ENCODE measurements at places on chromosomes 12 and 14.

GRCh38 chr12:14239350-14239934, 126.0 kb upstream of the ATF7IP start:
- DNase-seq: no peak

- peak; percentile 77 for DNase-seq
Measured at GRCh38 chr12:4908684-4909409, 858 bp upstream of the KCNA1 start.

DNA sequence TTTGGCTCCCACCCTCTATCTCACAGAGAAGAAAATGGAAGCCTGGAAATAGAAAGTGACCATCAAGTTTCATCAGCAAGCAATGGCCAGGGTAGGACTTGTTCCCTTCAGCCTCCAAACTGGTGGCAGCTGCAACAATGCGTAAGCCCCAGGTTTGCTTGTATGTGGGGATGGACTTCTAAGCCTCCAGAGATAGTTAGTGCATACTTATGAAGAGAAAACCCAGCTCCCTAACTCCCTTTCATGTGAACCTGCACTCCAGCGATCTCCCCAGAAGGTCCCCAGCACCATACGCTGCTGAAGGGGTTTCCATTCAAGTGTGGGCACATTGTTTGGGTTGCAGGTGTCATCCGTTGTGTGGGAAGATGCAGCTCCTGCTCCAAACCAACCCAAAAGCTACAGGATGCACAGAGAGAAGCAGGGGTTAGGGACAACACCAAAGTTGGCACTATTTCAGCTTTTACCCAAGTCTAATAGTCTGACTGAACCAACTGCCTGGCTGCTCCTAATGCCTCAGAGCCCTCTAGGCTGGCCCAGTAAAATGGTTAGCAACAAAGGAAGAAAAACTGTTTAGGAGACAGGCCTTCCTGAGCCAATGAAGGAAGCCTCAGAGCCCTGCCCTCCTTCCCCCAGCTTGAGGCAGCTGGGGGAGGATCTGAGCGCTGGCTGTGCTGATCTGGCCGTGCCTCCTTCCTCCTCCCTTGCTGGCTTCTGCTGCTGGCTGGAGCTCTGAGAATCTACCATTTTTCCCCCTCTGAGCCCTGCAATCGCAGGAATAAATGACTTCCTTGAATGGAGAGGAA, 12.3 kb downstream of the ZFP36L1 start:
- DNase-seq: no peak

DNA sequence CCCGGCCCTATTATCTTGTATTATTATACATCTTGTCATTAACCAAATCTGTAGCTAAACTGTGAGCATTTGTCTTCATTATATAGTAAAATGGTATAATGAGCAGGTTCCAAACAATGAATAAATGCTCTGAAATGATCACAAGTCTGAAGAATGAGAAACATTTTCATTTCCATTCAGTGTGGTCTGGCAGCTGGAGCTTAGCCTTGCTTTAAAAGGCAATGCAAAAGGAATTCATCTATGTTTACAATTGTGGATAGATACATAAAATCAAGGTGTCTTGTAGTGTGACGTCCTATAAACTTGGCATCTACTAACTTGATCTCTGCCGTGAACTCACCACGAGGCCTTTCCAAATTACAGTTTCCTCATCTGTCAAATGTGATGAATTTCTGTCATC, 168.3 kb downstream of the RMST start:
- no peak for DNase-seq

- DNase-seq: no peak
Measured at GRCh38 chr12:126432780-126433179, 1367.5 kb downstream of the AACS start.

- DNase-seq: no peak
Measured at GRCh38 chr12:31481415-31481814, 109.5 kb downstream of the DENND5B start.

DNA sequence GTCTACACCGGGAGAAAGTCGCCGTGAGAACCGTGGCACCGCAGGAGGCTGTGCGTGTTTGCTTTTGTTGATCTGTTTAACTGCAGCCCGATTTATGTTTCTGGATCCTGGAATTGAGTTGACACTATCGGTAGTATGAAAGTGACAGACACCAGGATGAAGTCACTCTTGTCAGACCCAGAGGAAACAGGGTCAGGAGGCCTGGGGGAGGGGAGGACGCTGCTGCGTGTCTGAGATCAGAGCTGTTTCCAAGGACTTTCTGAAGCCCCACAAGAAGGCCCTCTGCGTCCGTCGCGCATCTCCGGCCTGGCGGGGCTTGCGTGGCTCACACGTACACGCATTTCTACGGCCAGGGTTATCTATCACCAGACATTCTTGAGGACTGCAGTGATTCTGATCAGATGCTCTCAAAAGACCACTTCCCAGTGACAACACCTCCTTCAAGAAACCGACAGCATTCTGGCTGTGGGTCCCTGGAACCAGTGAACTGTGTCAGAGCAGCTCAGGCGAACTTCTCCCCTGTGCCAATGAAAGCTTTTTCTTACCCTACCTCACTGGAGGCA, 263.4 kb downstream of the ADGRD1 start:
- DNase-seq: no peak

Measured in NCI-H1694 (cell line).